Stimulated activated CD8-positive, alpha-beta memory T cell treated with anti-CD3 and anti-CD28 coated beads, Interleukin-12 subunit alpha, Interleukin-12 subunit beta, amount 100 ng/mL, for 1 hour (primary cell): ENCODE measurements at places on chromosomes 5 and 9.

GRCh38 chr9:87451149-87451548 lies 46.5 kb upstream of the DAPK1 start:
- no peak for DNase-seq

DNA sequence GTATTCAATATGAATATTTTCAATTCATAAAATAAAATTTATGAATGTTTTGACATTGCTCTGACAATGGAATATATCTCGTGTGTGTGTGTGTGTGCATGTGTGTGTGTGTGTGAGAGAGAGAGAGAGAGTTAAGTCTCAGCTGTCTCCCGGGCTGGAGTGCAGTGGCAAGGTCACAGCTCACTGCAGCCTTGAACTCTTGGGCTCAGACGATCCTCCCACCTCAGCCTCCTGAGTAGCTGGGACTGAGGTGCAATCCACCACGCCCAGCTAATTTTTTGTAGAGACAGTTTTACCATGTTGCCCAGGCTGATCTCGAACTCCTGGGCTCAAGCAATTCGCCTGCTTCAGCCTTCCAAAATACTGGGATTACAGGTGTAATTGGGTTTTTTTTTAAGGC lies 16.1 kb downstream of the G3BP1 start:
- DNase-seq = no peak

GRCh38 chr5:73545403-73545779 lies 20.0 kb downstream of the ANKRA2 start:
- no peak for DNase-seq

- DNase-seq = no peak
Observed at GRCh38 chr9:99350461-99350860, 128.4 kb downstream of the SEC61B start.

DNA sequence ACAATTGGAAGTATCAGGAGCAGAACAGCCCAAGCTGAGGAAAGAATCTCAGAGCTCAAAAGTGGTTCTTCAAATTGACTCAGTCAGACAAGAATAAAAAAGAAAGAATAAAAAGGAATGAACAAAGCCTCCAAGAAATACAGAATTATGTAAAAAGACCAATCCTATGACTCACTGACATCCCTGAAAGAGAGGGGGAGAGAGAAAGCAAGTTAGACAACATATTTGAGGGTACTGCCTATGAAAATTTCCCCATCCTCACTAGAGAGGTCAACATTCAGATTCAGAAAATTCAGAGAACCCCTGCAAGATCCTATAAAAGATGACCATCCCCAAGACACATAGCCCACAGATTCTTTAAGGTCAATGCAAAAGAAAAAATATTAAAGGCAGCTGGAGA lies 173.2 kb downstream of the ALDH1A1 start:
- no peak for DNase-seq

DNA sequence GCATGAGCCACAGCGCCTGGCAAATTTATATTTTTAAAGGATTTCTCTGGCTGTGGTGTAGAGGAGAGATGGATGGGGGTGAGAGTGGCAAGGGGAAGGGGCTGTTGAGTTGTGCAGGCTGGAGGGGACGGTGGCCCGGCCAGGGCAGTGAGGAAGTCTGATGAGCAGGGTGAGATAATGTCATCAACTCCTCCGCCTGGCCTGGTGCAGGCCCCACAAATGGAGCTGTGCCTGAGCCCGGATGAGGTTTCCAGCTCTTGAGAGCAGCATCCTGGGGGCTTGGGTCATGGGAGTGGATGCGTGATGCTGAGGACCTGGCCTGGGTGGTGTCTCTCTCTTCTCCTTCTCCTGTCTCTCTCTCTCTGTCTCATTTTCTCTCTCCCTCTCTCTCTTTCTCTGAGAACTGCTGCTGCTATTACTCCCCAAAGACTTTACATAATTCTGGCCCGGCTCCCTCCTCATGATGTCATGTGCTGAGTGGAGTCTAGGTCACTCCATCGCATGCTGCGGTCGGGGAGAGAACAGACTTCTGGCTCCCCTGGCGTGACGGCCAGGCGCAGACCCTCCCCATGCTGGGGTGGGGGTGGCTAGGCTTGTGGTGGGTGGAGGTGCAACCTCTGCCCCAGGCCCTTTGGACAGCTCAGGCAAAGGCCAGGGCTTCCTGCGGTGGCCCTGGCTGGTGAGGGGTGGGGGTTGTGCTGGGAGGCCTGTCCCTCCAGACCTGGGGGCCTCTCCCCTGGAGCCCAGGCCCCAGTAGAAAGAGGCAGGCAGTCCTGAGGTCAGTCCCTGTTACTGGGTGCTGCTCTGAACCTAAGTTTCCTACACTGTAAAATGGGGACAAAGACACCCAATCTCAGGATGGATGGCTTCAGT lies 26.4 kb downstream of the FGF18 start:
- DNase-seq = no peak

DNA sequence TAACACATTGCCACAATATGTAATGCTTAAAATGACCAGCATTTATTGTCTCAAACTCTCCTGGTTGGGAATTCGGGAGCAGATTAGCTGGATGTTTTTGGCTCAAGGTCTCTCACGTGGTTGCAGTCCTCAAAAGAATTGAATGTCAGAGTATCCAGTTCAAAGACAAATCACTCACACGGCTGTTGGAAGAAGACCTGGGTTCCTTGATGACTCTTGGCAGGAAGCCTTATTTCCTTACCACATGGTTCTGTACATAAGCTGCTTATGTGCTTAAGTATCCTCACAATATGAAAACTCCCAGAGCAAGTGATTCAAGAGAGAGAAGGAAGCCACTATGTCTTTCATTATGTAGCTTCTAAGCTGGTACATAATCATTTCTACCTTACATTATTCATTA lies 230.3 kb upstream of the PTPRD start:
- no peak for DNase-seq

GRCh38 chr9:105191508-105192121 lies 52.8 kb upstream of the SLC44A1 start:
- no peak for DNase-seq

DNA sequence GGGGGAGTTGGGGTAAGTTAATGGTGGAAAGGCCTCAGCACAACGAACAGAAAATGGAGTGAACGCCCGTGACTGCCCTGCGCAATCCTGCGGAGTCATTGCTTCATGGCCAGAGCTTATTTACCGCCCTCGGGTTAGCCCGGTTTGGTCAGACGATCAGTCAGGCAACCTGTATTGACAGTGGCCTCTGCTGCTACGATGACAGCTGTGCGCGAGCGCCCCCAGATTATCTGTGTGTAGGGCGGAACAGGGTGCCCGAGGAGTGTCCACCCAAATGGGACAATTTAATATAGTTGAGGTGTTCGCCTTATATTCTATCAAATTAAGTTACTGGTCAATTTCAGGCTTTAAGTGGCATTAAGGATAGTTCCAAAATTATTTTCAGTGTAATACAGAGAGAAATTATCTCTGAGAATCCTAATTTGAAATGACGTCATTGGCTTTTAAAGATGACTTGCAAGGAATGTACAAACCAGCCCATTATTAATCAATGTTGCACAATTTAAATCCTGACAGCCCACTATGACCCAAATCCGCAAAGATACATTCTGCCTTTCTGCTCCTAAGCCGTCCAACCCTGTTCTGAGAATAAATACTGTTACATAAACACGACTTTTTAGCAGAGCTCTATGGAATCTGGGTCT lies 879 bp upstream of the UBQLN1 start:
- DNase-seq = peak; percentile 28

GRCh38 chr5:82603033-82603987 lies 325.2 kb upstream of the RPS23 start:
- no peak for DNase-seq

GRCh38 chr5:72015103-72015548 lies 92.1 kb upstream of the MAP1B start:
- no peak for DNase-seq

DNA sequence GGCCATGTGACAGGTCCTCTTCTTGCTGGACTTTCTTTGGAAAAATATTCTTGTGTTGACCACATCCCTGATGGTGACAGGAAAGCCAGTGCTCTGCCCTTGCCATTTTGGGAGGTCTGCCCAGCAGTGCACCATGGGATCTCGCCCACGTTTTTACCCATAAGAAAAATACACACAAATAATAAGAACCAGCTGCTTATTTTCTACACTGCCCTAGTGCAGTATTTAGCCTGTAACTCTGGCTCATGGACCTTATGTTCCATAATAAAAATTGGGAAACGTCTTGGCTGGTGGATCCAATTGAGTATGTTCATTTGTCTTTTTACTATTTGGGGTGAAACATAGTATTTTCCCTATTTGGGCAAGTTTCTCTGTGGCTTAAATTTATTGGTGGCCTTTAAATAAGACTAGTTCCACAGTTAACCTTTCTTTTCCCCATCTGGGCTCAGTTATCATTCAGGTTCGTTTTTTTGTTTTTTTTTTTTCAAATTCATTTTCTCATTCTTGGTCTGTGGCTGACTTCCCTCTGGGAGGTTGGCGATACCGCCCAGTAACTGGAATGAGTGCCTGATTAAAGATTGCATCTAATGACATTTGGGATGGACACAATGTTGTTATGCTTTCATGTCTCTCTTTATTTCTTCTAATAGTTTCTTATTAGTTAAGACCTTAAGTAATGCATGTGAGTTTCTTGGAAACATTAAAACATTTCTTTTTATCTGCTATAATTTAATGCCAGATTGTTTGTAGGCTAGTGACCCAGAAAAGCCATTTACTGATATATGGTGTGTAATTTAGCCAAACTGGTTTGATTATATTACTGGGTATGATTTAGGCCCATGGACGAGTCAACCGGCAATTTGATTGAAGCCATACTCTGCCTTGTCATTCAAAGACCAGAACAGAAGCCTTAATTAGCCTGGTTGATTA lies 163.7 kb downstream of the FGF10 start:
- no peak for DNase-seq

- no peak for DNase-seq
Observed at GRCh38 chr9:14389146-14389545, 75.2 kb upstream of the NFIB start.

- no peak for DNase-seq
Observed at GRCh38 chr5:148972974-148973374, 89.9 kb downstream of the SH3TC2 start.

DNA sequence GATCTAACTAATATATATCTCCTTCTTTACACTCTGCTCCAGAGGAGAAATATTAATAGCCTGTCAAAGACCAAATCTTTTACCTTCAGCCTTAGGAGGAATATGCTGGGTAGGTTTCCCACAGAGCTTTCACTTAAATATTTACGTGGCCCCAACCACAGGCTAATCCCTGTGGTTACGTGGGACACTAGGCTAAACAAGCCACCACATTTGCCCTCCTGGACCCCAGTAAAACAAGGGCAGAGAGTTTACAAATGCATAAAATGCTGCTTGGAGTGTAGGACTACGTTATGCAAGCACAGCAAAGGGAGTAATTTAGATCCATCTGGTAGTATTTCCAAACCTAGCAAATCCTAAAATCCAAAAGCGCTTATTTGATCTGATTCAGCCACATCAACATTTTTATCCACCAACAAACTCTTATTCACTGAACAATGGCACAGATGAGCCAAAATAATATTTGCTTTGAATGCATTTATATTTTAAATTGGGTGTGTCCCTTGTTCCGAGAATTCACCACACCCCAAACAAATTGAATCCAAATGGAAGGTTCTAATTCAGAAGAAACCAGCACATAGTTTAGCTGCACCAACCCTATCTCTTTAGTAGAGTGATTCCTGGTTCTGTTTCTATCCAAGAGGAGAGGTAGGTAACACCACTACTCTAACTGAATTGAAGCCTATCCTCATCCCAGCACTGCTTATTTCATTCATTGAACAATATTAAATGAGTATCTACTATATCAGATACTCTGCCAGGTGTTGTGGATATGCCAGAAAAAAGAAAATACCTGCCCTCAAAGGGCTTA lies 179.0 kb downstream of the TSSK1B start:
- no peak for DNase-seq

DNA sequence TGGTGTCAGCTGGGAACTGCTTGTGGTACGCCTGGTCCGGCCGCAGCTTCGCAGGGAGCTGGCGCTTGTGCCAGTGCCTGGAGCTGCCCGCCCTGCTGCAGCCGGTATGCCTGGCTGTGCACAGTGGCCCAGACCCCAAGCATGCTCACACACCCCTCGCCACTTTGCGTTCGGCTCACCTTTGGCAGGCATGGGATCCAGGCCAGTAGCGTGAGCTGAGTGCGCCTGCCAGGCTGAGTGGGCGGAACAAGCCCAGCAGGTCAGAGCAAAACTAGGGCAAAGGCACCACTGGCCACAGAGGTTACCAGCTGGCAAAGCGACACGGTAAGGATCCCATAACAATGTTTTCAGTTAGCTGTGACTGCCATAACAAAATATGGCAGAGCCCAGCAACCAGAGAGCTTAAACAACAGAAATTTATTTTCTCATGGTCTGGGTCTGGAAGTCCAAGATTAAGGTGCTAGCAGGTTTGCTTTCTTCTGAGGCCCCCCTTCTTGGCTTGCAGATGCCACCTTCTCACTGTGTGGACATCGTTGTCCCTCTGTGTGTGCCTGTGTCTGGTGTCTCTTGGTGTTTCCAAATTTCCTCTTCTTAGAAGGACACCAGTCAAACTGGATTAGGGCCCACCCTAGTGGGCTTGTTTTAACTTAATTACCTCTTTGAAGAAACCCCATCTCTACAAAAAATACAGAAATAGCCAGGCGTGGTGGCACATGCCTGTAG lies 61.6 kb downstream of the PSAT1 start:
- no peak for DNase-seq

GRCh38 chr5:133709209-133709725 lies 96.9 kb upstream of the FSTL4 start:
- no peak for DNase-seq

GRCh38 chr9:121991307-121991661 lies 101.8 kb downstream of the TTLL11 start:
- no peak for DNase-seq

DNA sequence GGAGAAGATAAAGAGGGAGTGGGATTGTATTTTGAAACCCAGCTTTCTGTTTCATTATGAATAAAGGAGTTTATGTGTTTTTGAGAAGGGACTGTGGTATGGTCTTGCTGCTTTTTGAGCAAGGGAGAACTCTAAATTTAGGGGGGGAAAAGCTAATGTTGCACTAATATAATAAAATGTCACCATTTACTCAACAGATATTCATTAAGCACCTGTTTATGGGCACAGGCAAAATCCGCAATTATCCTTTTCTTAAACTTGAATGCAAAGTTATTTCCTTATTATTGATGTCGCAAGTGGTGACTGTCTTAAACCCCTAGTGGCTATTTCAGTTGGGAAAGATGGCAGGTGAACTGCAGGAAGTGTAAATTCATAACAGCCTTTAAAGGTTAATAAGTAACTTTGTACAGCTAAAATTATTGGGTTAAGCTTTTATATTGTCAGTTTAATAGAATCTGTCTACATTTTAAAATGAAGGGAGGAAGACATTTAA lies 1.5 kb downstream of the CDC42SE2 start:
- DNase-seq = no peak

DNA sequence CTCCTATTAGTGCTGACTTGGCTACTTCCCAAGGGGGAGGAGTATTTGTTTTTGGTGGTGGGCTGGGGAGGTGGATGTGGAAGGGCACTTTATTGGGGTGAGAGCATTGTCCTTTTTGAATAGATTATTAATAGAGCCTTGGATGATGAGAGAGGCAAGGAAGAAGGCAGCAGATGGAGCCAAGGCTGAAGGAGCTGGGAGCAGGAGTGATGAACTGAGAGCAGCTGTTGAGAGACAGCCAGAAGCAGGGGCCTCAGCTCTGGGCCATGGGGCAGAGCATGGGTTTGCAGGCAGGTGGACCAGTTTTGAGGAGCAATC lies 29.6 kb downstream of the RGS3 start:
- DNase-seq = no peak
